ENCODE measurements at places on chromosomes 2 and 18. TPM values are rescaled to one million over a fixed set of nuclear protein-coding genes. Genes with fewer than 3 reads are reported as not detected.

DNA sequence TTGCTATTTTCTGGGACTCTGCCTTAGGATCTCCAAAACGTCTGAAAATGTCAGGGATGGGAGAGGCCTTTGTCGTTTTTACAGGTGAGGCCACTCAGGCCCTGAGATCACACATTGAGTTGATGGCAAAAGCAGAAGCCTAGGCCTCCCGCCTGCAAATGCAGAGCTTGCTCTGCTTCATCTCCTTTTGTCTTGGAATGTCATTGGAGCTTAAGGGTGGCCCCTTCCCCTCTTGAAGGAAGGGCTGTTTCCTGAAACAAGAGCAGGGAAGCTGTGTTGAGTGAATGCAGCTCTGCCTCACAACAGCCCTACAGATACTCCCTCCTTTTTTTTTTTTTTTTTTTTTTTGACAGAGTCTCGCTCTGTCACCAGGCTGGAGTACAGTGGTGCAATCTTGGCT is 123.5 kb downstream of the GLI2 start:
- no peak for DNase-seq

Gene RNF152
- 0.10 TPM for total RNA-seq

GRCh38 chr18:3649633-3650426 is 199.9 kb downstream of the TGIF1 start:
- DNase-seq = no peak

Gene STARD6
- not detected for total RNA-seq

Gene KCNG3
- 0.29 TPM for total RNA-seq
